KG1 (cell line): ENCODE measurements at places on chromosomes 1 and 21.
A peak's percentile ranks its signal among the peaks of the same experiment; 100 is the strongest.

- DNase-seq: no peak
Observed at GRCh38 chr1:171948511-171948910, 107.2 kb downstream of the DNM3 start.

DNA sequence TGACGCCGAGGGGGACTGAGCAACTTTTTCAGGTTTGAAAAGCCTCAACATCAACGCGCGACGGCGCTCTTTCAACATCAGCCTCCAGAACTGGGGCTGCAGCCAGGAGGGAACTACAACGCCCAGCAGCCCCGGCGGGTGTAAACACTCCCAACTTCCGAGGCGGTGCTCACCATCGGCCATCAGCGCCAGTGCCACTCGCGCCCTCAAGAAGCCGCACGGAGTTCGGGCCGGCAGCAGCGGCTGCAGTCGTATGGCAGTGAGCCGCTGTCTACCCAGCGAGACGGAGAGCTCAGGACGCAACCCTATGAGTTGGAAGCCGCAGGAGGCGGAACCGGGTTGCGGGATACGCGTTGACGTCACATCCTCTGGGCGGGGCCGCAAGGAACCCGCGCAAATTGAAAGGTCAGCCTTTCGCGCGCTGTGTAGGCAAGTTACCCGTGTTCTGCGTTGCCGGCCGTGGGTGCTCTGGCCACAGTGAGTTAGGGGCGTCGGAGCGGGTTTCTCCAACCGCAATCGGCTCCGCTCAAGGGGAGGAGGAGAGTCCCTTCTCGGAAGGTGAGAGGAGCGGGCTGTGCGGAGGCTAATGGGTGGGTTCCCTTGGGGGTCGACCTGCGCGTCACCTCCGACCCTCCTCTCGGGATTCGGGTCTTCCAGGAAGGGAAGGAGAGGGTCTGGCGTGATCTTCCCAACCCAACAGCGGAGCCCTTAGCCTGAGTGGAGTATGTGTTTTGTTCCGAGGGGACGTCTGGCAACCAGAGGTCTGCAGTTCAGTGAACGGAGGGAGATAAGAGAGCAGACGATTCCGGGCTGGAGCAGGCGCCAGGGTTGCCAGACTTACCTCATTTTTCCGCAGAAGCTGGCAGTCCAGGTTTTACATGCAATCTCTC lies at the start of gene EXO1:
TSS of gene EXO1 (plus strand) at position 409 of the 890 bp plus-strand sequence. CDS start 2,222 bp downstream, outside the sequence.
- peak; percentile 91 for DNase-seq

DNA sequence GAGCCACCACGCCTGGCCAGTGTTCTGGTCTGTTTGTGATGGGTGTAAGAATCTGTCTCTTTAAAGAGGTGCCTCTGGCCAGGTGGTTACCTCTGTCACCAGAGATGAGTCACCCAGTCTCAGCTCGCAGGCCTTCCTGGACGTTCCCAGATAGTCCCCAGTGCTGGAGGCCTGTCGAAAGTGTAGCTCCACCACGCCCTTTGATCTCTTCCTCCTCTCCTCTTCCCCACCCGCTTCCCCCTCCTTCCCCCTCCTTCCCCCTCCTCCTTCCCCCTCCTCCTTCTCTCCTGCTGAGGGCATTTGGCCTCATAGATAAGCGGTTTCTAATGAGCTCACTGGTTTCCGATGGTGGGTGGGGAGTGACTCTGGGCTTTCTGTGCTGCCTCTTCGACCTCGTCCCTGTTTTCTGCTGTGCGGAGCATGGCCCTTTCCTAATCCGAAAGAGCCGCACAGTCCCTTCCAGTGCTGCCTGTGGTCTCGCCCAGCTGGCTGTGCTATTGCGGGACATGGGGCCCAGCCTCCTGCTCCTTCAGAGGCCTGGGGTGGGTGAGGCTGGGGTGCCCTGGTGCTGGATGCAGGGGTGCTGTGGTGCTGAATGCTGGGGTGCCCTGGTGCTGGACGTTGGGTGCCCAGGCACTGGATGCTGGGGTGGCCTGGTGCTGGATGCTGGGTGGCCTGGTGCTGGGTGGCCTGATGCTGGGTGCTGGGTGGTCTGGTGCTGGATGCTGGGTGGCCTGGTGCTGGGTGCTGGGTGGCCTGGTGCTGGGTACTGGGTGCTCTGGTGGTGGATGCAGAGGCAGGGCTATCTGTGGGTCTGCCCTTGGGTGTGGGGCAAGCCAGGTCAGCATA lies 19.2 kb downstream of the AGPAT3 start:
- DNase-seq: peak; percentile 11

- no peak for DNase-seq
Observed at GRCh38 chr1:32337855-32338636, 2.0 kb upstream of the MARCKSL1 start.

GRCh38 chr1:48223366-48224240 lies 1.1 kb downstream of the SLC5A9 start:
- DNase-seq: no peak

- no peak for DNase-seq
Observed at GRCh38 chr1:1043411-1043810, 23.5 kb downstream of the AGRN start.

DNA sequence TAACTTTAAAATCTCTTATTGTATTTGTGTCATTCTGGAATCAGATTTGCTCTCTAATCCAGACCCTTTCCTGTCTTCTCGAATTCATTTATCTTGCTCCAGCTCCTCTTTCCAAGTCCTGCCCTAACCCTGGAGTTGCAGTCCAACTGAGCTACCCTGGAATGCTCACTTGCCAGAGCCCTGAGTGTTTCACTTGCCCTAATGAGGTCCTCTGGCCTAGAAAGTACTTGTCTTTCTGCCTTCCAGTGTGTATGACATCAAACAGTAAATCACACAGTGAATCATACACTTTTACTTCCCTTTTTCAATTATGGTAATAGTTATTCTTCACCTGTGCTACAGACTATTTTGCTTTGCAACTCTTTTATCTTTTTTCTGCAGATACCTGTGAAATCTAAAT lies 96.9 kb downstream of the NEK7 start:
- no peak for DNase-seq

DNA sequence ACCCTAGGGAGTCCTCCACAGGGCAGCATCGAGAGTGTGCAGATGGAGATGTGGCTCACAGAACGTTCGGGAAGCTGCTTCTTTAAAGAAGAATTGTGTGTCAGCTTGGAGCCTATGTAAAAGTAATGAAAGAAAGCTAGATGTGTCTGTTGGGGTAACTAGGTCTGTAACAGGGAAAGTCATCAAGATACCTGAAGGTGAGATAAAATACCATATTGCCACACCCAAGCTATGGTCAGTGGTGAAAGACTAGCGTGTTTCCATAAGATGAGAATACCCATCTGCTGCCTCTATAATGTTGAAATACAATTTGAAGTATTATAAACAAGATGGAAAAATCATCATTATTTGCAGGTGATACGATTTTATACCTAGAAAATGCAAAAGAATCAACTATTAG lies 17.5 kb downstream of the RCAN1 start:
- DNase-seq: no peak

DNA sequence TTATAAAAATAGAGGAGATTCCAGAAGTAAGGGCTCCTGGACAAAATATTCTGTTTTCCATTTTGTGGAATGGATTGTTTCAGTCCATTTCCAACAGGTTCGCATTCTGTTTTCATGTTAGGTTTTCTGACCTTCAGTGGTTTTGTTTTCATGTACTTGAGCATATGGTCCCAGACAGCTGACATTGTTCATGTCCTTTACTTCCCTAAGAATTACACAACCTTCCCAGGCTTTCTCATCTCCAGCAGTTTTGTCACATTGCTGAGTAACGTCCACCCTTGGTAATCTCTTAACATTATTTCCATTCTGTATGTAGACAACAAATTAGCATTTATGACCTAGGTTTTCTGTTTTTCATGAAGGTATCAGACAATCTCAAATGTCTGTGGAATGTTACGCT lies 21.0 kb upstream of the ERRFI1 start:
- DNase-seq: no peak
